ENCODE measurements at places on chromosomes 16 and 17. TPM values are rescaled to one million over a fixed set of nuclear protein-coding genes. Genes with fewer than 3 reads are reported as not detected.

SMIM36 gene
- total RNA-seq: not detected

OR1A2 gene
- not detected for total RNA-seq

KRT15 gene
- total RNA-seq: not detected

KATNB1 gene
- total RNA-seq: 15.2 TPM

ATP2A1 gene
- 0.33 TPM for total RNA-seq

SLC5A11 gene
- under 0.01 TPM for total RNA-seq

GPR142 gene
- total RNA-seq: not detected

MON1B gene
- total RNA-seq: 5.9 TPM

CES3 gene
- total RNA-seq: 1.3 TPM

C17orf113 gene
- 0.26 TPM for total RNA-seq

OGFOD3 gene
- 27.1 TPM for total RNA-seq

CCL1 gene
- total RNA-seq: not detected

TIGD7 gene
- total RNA-seq: 9.2 TPM

CCL23 gene
- not detected for total RNA-seq

MYH8 gene
- not detected for total RNA-seq

C17orf107 gene
- 1.8 TPM for total RNA-seq

MPV17L gene
- 0.66 TPM for total RNA-seq

LSM12 gene
- 21.8 TPM for total RNA-seq

MMP28 gene
- total RNA-seq: 2.8 TPM

BANP gene
- 28.0 TPM for total RNA-seq

CCDC144A gene
- total RNA-seq: 12.3 TPM

ZNF469 gene
- 1.3 TPM for total RNA-seq

OR1A1 gene
- total RNA-seq: not detected

ASPHD1 gene
- total RNA-seq: 5.9 TPM

HSF5 gene
- under 0.01 TPM for total RNA-seq

ARL17B gene
- total RNA-seq: 6.1 TPM

SLC9A5 gene
- 1.0 TPM for total RNA-seq

CHST5 gene
- total RNA-seq: not detected

KRT28 gene
- total RNA-seq: not detected

CYB561 gene
- total RNA-seq: 13.7 TPM

SYT17 gene
- total RNA-seq: 0.26 TPM

TP53TG3B gene
- total RNA-seq: not detected

TMEM235 gene
- total RNA-seq: not detected

TMC7 gene
- total RNA-seq: 0.51 TPM

TBC1D3I gene
- 0.51 TPM for total RNA-seq

ZNF205 gene
- total RNA-seq: 16.4 TPM

TP53TG3C gene
- not detected for total RNA-seq
